ENCODE measurements at places on chromosomes 11 and 22.

DNA sequence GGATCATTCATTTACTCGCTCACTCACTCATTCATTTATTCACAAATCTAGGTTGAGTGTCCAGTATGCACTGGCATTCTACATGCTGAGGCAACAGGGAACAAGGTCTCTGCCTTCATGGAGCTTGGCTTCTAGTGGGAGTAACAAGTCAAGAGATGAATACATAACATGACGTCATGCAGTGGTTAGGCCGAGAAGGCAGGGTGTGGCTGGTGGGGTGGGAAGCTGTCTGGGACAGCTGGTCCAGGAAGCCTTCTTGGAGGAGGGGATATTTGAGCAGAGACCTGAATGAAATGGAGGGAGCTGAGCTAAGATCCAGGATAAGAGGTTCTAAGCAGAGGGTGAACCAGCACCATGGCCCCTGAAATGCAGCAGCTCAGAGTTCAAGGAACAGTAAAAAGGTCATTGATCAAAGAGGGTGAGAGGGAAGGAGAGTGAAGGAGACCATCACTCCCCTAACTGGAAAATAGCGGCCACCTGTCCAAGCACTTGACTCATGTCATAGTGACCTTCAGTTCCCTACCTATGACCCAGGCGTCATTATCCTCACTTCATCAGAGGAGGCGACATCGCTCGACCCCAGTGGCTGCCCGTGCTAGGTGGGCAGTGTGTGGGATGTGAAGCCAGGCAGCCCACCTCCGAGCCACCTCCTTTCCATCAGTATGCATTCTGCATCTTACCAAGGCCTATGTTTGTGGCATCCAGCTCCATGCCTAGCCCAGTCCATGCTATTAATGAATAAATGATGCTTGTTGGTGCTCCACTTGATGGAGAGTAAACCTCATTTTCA lies 105.0 kb downstream of the TSPAN18 start:
- H3K4me3 ChIP-seq, result no peak overlapping the region
- no peaks in the 10 kb centered on the region for H3K4me1 ChIP-seq
- no peaks in the 10 kb centered on the region for H3K27me3 ChIP-seq
- H3K27ac ChIP-seq, result no peak overlapping the region

DNA sequence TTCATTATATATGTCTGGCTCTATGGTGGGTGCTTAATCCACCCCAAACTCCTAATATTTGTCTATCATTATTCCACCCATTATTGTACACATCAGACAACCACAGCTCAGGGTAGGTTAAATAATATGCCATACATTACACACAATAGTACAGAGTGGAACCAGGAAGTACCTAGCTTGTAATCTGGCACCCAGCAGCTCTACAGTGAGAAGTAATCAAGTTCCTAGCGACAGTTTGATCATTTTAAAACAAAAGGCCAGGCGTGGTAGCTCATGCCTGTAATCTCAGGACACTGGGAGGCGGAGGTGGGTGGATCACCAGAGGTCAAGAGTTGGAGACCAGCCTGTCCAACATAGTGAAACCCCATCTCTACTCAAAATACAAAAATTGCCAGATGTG lies 141.0 kb downstream of the LARGE1 start:
- no peaks in the 10 kb centered on the region for H3K36me3 ChIP-seq
- no peaks in the 10 kb centered on the region for H3K4me1 ChIP-seq
- H3K4me3 ChIP-seq, result no peak overlapping the region
- no peak for DNase-seq

DNA sequence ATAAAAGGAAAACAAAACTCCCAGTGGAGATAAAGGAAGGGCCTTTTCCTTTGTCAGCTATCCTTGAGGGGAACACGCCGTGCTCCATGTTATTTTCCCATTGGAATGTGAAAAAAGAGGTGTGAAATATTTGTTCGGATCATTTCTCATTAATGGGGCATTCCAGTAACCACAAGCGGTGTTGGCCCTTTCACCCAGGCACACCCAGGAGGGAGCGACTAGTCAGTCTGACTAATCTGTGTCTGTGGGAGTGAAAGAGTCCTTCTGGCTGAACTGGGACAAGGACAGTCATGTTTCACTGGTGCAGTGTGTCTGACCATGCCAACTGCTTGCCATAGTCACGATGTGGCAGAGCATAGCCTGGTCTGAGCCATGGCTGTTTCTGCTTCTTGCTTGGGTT lies 13.0 kb upstream of the MYEOV start:
- H3K4me3 ChIP-seq, result no peak overlapping the region
- H3K27me3 ChIP-seq, result no peaks in the 10 kb centered on the region
- no peak for DNase-seq
- no peaks in the 10 kb centered on the region for H3K4me1 ChIP-seq
- no peak overlapping the region for H3K27ac ChIP-seq

DNA sequence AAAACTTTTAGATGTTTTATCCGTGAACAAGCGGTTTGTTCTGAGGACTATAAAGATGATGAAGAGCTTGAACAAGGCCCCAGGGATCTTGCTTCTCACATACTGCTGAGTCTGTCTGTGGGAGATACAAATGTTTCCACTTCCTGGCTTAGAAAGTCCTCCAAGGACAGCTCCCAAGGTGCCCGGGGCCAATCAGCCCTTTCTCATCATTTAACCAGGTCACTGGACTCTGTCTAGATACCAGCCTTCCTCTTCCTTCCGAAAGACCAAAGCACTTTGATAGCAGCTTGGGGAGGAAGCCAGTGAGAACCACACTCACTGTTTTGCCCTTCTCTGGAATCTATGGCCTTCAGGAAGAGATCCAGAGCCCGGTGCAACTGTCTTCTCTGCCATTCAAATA lies 4.3 kb upstream of the MICAL2 start:
- H3K27ac ChIP-seq, result no peak overlapping the region
- DNase-seq, result no peak
- H3K4me3 ChIP-seq, result no peak overlapping the region
- no peaks in the 10 kb centered on the region for H3K36me3 ChIP-seq

- no peak overlapping the region for H3K27ac ChIP-seq
- peaks cover 12% of the 10 kb centered on the region for H3K36me3 ChIP-seq
- H3K4me1 ChIP-seq, result peaks cover 21% of the 10 kb centered on the region
- no peaks in the 10 kb centered on the region for H3K27me3 ChIP-seq
Measured at GRCh38 chr11:43316451-43316850, 4.7 kb downstream of the API5 start.

GRCh38 chr11:125170510-125171031 lies 6.0 kb downstream of the PKNOX2 start:
- H3K4me3 ChIP-seq, result no peak overlapping the region
- H3K27ac ChIP-seq, result no peak overlapping the region
- DNase-seq, result no peak
- no peaks in the 10 kb centered on the region for H3K36me3 ChIP-seq

GRCh38 chr11:119158467-119158866 lies 9.6 kb downstream of the ABCG4 start:
- no peaks in the 10 kb centered on the region for H3K4me1 ChIP-seq
- no peaks in the 10 kb centered on the region for H3K36me3 ChIP-seq
- no peaks in the 10 kb centered on the region for H3K27me3 ChIP-seq
- H3K4me3 ChIP-seq, result no peak overlapping the region
- DNase-seq, result no peak

- H3K27me3 ChIP-seq, result no peaks in the 10 kb centered on the region
- no peak overlapping the region for H3K4me3 ChIP-seq
- H3K27ac ChIP-seq, result no peak overlapping the region
- no peaks in the 10 kb centered on the region for H3K4me1 ChIP-seq
Measured at GRCh38 chr11:42225664-42226063, 766.2 kb upstream of the LRRC4C start.

GRCh38 chr22:24394254-24394653 lies 33.1 kb upstream of the ADORA2A start:
- no peak for DNase-seq
- no peak overlapping the region for H3K4me3 ChIP-seq
- H3K27ac ChIP-seq, result no peak overlapping the region
- H3K4me1 ChIP-seq, result no peaks in the 10 kb centered on the region
- peaks cover 11% of the 10 kb centered on the region for H3K36me3 ChIP-seq

- no peak overlapping the region for H3K27ac ChIP-seq
- no peaks in the 10 kb centered on the region for H3K36me3 ChIP-seq
- H3K4me1 ChIP-seq, result peaks cover 2% of the 10 kb centered on the region
- no peaks in the 10 kb centered on the region for H3K27me3 ChIP-seq
- no peak overlapping the region for H3K4me3 ChIP-seq
Measured at GRCh38 chr11:32396991-32397390, 38.3 kb downstream of the WT1 start.

DNA sequence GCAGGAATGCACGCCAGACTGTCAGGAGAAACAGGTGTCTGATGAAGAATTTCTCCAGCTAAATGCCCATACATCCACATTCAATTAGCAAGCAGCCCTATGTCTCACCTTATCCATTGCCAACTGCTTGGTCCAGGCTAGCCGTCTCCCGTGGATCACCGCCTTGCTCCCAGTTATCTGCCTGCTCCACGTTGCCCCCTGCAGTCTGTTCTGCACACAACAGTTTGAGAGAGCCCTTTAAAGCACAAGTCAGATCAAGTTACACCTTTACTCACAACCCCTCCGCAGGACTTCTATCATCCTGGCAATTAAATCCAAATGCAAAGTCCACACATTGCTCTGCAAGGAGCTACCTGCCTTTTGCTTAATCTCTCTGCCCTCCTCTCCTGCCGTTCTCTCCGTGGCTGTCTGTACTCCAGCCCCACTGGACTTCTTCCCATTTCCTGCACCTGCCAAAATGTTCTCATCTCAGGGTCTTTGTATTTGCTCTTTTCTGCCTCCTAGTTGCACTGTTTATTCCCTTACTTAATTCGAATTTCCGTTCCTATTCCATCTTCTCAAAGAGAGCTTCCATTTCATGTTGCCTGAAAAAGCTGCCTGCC lies 185.3 kb upstream of the LARGE1 start:
- no peak overlapping the region for H3K27ac ChIP-seq
- no peaks in the 10 kb centered on the region for H3K4me1 ChIP-seq
- no peaks in the 10 kb centered on the region for H3K36me3 ChIP-seq
- no peaks in the 10 kb centered on the region for H3K27me3 ChIP-seq
- DNase-seq, result peak; percentile 6

DNA sequence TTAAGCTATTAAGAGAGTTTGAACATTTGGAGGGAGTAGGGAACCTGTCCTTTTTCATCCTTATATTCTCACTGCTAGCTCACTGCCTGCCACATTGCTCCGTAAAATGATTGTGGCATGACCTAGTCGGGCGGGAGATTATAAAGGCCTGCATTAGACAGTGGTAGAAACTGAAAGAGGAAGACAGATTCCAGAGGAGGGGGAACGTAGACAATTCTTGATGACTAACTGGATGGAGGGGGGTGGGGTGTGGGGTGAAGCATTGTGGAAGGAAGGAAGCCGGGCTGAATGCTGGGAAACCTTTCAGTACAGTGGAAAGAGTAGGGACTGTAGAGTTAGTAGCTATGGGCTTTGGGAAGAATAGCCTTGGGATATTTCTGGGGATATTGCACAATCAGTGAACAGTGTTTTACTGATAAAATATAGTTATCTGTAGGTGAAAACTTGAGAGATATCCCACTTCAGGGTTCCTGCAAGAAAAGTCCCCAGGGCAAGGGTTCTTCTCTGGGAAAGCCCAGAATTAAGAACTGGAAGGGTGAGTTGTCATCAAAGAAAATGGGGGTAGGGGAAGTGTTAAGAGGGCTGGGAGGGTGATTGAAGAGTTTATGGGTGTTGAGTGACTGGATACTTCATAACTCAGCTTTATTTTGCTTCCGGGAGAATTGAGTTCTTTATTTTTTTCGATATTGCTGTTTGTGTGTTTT lies 2.1 kb downstream of the MED15 start:
- no peaks in the 10 kb centered on the region for H3K27me3 ChIP-seq
- peak; percentile 40 for DNase-seq
- H3K4me1 ChIP-seq, result peaks cover 49% of the 10 kb centered on the region
- H3K27ac ChIP-seq, result peak overlapping the region; percentile 28
- H3K36me3 ChIP-seq, result peaks cover 8% of the 10 kb centered on the region
- H3K4me3 ChIP-seq, result peak overlapping the region; percentile 18
